ENCODE measurements at places on chromosomes 2 and 18.

GRCh38 chr18:44149706-44150105 lies 531.0 kb upstream of the SETBP1 start:
- peak; percentile 44 for DNase-seq

- no peak for DNase-seq
These were observed 257.3 kb downstream of the GLI2 start for GRCh38 chr2:120992791-120993555.

GRCh38 chr2:72981536-72981935 lies 64.2 kb downstream of the EMX1 start:
- no peak for DNase-seq

DNA sequence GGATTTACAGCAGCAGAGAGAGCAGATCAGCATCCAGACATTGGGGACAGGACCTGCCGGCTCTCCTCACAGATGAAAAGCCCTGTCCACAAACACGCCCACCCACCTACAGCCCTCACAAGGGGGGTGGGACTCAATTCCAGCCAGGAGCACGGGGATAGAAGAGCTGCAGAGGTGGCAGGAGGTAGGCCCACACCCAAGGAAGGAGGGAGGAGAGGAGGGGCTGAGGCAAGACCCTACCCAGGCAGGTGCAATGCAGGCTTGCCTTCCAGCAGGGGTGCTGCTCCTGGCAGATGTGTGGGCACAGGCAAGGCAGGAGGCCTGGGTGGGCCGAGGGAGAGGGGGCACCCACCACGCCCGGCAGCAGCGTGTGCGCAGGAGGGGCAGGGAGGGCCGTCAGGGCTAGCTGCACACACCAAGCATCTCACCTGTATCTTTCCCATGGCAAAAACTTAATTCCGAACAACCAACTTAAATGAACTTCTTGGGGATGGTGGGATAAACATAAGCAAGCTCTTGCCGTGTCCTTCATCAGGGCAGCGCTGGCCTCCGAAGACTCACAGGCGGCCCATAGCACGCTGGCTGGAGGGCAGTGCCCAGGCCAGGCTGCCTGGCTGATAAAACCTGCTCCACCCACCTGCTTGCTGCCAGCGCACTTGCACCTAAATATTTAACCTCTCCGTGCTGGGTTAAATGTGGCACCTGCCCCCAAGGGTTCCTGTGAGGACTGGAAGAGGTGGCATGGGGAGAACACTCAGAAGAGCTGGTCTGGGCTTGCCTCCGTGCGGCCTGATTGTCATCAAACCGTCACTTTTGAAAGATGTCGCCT lies 219.5 kb downstream of the HDAC4 start:
- DNase-seq = no peak

DNA sequence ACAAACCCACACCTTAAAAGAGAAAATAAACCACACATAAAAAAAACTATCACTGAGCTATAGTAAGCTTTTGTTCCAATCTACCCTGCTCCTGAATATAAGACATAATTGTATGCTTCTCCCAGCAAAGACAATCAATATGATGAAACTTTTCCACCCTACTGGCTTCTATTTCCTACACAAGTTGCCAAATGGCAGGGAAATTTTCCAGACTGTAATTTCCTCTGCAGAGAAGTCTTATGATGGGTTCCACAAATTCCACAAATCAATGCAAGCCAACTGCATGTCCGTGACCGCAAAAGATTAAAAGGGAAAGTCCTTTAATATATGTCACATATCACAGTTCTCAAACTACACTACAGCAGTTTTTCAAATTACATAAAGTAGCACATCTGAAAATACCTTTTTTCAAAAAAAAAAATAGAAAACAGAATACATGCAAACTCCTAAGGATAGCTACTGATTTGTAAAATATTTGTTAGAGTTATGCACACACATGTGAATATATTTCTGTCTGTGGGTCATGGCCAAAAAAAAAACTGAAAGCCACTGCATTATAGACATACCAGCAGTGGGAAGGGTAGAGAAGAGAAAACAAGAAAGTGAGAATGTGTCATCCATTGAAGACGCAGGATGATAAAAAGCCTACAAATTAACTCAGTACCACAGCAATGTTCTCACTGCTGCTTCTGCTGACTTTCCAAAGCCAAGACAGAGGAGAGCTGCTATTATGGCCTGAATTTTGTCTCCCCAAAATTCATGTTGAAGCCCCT lies 61.4 kb downstream of the RPL31 start:
- no peak for DNase-seq

DNA sequence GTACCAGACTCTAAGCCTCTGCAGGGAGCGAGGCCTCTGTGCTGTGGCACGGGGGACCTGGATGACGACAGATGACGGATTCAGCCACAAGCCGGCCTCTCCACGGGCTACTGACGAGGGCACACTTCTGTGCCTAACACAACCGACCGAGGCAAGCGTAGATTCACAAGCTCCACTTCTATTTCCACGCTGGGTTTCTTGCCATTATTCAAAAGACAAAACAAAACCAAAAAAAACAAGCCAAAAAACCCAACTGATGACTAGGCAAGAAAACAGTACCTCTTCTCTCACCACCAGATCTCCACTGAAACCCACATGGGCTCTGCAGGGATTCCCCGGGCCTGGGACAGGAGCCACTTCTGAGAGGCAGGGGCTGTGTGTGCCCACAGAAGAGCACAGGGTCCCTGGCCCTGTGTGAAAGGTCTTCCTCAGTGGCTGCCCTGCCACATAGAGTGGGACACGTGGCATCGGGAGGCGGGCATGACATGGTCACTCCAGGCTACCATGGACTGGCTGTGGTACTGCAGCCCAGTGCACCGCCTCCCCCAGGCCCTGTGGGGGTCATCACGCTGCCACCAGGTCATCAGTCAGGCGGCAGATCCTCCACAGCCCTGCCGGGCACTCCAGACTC lies 254.7 kb downstream of the HDAC4 start:
- DNase-seq = no peak

- no peak for DNase-seq
These were observed 309.5 kb upstream of the HS6ST1 start for GRCh38 chr2:128628206-128628605.

All from amniotic stem cell (primary cell).